ENCODE measurements at places on chromosomes 3 and 15.

DNA sequence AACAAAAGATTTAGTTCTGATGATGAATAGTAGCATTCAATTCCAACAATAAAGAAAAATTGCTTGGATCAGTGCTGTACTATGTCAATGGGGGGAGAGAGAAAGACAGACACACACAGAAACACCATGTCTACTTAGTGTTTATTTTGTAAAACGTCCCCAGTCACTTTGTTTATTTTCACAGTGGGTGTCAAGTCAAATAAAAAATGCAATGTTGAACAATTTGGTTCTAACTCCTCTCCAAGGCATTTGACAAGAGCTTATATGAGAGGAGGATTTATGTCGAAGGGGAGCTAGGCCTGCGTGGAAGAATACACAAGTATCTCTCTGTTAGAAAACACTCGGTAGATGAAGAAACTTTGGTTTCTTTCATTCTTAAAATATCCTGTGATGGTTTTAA, 201.7 kb upstream of the SLC2A2 start:
- no peak for DNase-seq

- DNase-seq: no peak
Measured at GRCh38 chr3:194561306-194561974, 71.8 kb downstream of the TMEM44 start.

GRCh38 chr3:12910356-12911099, 69.2 kb upstream of the RPL32 start:
- DNase-seq: no peak

GRCh38 chr3:48664313-48664644, 1.6 kb upstream of the CELSR3 start:
- DNase-seq: no peak

DNA sequence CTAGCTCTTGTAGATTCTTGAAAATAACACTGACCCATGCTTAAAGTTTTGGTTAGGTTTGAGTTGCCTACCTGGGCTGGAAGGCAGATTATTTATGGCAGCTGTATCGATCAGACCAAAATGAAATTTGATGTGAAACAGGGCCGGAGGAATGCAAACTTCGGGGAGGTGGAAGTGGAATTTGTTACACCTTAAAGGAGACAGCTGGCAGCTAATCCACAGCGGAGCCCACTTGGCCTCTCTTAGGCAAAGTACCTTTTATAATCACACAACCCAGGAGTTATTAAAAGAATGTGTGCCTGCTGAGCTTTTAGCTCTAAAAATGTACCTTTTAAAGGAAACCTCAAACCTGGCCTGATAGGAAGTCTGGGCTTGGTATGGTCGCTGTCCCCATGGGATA, 250.9 kb upstream of the TPM1 start:
- no peak for DNase-seq

DNA sequence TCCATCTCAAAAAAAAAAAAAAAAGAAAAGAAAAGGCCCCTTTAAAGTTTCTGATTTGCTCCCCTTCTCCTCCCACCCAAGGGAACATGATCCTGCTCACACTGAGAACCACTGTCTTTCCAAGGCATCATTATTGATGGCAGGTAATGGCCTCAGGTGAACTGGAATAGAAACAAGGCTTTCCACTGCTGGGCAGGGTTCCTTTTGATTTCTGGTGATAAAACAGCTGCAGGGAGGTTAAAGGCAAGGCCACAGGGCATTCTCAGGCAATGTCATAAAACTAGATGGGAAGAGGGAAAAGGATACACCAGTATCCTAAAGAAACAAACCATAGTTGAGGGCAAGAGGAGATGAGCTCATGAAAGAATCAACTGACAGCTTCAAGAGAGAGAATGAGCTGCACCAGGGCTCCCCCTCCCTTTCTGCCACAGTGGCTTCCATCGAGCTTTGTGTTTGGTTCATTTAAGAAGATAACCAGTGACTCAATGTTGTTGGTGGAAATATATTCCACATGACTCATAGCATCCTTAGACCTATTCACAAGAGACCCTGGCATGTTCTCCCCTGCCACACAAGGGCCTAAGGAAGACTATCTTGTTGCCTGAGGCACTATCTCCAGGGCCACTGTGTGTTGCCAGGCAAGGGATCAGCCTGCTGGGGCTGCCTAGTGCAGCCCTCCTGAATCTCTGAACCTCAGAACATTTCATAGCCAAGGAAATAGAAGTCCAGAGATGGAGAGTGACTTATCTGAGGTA, 86.4 kb downstream of the WDR76 start:
- peak; percentile 11 for DNase-seq

DNA sequence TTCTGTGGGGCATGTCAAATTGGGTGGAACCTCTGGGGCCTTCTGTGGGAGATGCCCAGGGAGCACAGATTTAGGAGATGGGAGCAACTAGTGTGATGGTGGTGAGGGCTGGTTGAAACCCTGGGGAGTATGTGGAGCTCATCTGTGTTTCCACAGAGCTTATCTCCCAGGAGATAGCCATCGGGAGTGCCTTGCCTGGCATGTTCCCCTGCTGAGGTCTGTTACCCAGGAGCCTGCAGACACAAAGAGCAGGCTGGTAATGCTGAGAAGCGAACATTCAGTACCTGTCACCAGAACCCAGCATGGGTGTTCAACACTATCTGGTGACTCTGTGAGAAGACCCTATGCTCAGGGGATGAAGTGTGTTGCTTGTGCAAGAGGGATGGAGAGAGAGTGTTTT, 85.0 kb downstream of the CLSTN2 start:
- no peak for DNase-seq

- DNase-seq: no peak
Measured at GRCh38 chr3:10933805-10934481, 58.6 kb upstream of the SLC6A1 start.

DNA sequence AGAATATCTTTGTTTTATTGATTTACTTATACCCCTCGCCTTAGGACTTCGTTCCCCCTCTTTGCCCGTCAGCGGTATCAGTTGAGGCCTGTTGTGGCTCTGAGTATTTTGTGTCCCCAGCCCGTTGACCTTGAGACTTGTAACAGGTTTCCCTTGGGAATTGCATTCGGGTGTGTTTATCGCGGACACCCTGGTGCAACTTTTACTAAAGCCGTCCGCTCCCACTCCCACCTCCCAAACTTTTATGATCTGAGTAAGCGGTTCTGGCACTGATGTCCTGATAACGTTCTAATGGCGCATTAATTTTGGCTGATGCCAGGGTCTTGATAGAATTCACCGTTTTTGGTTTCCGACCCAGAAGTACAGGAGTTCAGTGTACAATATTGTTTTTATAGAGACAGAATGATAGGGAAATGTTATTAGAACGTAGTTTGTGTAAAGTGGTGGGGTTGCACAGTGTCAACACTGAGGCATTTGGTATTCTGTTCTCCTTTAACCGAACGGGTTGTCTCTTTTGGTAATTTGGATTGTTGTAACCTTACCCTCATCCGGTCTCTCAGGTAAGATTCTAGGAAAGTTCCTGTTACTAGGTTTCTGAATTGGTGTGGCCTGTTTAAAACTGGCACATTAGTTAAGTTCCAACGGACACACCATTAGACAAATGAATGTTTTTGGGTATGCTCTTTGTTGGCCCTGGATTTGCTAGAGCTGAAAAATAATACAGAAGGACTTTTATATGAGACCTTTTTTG, 47.8 kb downstream of the OIP5 start:
- DNase-seq: no peak

GRCh38 chr15:63860555-63860954, 26.8 kb upstream of the HERC1 start:
- no peak for DNase-seq

- peak; percentile 87 for DNase-seq
Measured at GRCh38 chr15:74291101-74292071, 55.3 kb downstream of the CCDC33 start.

GRCh38 chr3:141372656-141373055, 4.4 kb downstream of the ZBTB38 start:
- DNase-seq: peak; percentile 23

DNA sequence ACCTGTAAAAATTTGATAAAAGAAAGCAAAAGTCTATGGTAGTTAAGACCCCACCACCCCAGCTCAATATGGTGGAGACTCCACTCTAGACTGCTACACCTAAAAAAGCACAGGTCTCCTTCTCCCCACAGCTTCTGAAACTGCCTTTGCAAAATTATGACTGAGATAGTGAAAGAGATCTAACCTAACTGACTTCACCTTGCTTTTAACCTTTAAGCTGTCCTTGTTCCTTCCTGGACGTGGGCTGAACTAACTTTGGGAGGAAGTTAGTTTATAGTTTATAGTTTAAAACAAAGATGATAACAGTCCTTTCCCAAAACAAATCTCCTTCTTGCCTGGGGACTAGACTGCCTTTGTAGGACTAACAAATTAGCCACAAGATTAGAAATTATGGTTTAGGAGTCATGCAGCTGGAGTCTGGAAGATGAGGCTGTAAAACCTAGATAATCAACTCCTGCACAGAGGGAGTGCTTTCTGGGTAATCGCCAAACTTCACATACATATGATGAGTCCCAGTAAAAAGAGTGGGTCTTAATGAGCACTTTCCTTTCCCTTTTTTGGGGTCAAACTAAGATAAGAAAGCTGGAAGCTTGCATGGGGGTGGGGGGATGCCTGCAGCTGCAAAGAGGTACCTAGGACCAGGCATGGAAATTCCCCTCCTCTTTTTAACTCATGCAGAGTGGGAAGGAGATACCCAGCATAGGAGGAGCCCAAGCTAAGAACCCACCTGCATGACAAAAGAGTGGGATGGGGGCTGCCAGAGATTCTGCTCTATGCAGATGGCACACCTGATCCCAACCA, 17.5 kb downstream of the CCR8 start:
- peak; percentile 20 for DNase-seq

DNA sequence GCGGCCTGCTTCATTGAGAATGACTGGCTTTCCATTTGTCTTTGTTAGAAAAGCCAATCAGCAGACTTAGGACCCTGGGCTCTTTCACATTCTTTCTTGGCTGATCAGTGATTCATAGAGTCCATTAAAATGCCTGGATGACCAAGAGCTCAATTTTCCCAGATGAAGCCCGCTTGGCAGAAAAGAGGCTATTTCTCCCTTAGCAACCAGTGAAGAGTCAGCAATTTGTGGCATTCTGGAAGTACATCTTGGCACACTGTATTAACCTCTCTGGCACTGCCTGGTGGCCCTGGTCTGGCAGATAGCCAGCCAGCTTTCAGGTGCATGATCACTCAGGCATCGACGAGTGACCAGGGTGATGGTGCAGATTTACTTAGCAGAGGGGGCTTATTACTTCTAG, 145.7 kb upstream of the PLAAT1 start:
- no peak for DNase-seq

DNA sequence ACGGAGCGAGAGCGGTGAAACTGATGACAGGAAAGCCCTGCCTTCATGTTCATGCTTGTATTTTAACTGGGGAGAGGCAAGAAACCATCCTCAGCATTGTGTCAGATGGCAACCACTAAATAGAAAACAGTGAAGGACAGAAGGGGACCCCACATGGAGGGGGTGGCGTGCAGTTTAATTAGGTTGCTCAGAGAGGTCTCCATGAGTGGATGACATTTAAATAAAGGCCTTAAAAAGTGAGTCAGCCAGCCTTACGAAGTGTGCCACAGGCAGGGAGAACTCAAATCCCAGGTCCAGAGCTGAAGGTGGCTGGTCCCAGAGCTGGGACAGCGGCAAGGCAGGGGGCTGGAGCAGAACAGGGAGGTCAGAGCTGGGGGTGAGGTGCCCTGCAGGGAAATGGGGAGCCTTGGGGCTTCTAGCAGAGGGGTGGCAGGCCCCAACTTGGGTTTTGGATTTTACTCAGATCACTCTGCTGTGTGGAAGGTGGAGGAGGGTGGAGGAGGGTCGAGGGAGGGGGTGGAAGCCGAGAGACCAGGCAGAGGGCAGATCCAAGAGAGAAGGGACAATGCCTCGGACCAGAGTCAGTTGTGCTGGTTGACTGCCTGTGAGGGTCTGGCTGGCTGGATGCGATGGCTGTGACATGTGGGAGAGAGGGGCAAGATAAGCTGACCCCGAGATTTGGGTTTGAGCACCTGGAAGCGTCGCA, 73.7 kb downstream of the KLF13 start:
- DNase-seq: no peak

DNA sequence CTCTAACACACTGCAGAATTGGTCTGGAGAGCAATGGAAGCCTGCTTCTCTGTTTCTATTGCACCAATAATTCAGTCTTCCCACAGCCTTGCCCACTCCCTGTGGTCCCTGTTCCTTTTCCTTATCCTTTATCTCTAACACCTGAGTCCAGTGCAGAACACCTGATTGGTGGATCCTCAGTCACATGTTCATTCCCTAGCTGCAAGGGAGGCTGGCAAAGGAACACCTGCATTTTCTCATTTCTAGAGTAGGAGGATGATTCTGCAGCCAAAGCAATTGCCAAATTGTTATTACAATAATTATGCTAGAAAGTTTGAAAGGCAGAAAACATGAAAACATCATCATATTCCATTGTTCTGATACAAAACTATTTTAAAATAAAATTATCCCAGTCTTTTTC, 83.8 kb upstream of the SAMMSON start:
- DNase-seq: no peak

- no peak for DNase-seq
Measured at GRCh38 chr15:35827911-35828310, 281.9 kb upstream of the DPH6 start.

- DNase-seq: no peak
Measured at GRCh38 chr3:168645180-168645579, 549.5 kb upstream of the GOLIM4 start.

- no peak for DNase-seq
Measured at GRCh38 chr15:61654002-61654740, 406.1 kb downstream of the VPS13C start.

- no peak for DNase-seq
Measured at GRCh38 chr3:77169823-77170222, 129.9 kb downstream of the ROBO2 start.

GRCh38 chr3:175980486-175981090, 1121.5 kb downstream of the NAALADL2 start:
- no peak for DNase-seq

GRCh38 chr3:25856902-25857518, 67.1 kb downstream of the OXSM start:
- DNase-seq: peak; percentile 27

GRCh38 chr3:31392568-31392967, 140.2 kb upstream of the STT3B start:
- DNase-seq: no peak

GRCh38 chr3:6222069-6222468, 638.8 kb upstream of the GRM7 start:
- no peak for DNase-seq

GRCh38 chr3:59802045-59802444, 752.2 kb upstream of the CFAP20DC start:
- no peak for DNase-seq

DNA sequence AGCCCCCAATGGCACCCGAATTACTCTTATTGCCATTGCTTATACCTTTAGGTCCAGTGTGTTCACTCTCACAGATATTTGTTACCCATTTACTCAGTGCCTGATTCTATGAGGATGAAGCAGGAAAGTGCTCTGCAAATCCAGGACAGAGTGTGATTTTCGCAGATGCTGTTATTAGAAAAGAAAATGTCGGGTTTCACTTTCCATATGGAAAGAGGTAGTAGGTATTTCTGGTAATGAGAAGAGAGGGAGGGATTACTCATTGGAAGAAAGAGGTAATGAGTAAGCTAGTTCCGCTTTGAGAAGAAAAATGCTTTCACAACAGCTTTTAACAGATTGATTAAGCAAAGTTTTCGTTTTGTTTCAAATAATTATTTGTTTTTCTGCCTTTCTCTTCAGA, 336.3 kb upstream of the CFAP20DC start:
- DNase-seq: peak; percentile 24

All from activated naive CD4-positive, alpha-beta T cell treated with anti-CD3 and anti-CD28 coated beads for 36 hours (primary cell).